Panc1 (cell line): ENCODE measurements at places on chromosomes 7 and 10. TPM values are rescaled to one million over a fixed set of nuclear protein-coding genes. Genes with fewer than 3 reads are reported as not detected.

- no peak overlapping the region for H3K4me3 ChIP-seq
- no peaks in the 10 kb centered on the region for H3K27me3 ChIP-seq
- H3K27ac ChIP-seq, result peak overlapping the region; percentile 57; the same call in 1 of the 2 replicates
- no peaks in the 10 kb centered on the region for H3K4me1 ChIP-seq
- no peak for DNase-seq
- H3K36me3 ChIP-seq, result no peaks in the 10 kb centered on the region
Measured at GRCh38 chr10:4252701-4253100, 467.7 kb upstream of the KLF6 start.

DNA sequence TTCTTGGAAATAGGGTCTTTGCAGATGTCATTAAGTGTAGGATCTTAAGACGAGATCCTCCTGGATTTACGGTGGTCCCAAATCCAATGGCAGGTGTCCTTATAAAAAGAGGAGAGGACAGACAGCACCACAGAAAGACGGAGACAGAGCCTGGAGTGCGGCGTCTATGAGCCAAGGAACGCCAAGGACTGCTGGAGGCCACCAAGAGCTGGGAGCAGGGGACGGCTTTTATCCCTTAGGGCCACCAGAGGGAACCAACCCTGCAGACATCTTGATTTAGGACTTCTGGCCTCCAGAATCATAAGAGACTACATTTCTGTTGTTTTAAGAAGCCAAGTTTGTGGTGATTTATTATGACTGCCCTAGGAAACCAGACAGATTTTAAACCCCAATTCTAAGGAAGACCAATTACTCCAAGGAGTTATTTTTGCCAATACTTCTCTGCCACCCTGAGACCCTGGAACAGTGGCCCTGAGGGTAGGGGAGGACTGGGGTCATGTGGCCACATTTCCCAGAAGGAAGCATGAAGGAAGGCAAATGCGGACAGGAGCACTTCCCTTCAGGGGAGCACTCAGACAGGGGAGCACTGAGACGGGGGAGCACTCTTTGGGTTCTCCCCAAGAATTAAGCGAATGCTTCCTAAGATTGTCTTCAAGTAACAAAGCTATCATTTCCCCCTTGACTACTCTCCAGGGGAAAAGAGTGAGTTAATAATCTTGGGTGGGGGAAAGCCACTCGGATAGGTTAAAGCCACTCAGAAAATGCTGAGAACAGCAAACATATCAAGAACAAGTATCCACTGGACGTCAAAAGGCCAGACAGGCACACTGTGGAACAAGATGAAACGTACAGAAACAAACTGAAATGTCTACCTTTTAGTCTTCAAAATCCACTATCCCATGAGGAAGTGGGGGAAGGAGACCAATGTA is 67.5 kb downstream of the CHST15 start:
- H3K27me3 ChIP-seq, result no peaks in the 10 kb centered on the region
- no peaks in the 10 kb centered on the region for H3K36me3 ChIP-seq
- DNase-seq, result peak; percentile 18

DNA sequence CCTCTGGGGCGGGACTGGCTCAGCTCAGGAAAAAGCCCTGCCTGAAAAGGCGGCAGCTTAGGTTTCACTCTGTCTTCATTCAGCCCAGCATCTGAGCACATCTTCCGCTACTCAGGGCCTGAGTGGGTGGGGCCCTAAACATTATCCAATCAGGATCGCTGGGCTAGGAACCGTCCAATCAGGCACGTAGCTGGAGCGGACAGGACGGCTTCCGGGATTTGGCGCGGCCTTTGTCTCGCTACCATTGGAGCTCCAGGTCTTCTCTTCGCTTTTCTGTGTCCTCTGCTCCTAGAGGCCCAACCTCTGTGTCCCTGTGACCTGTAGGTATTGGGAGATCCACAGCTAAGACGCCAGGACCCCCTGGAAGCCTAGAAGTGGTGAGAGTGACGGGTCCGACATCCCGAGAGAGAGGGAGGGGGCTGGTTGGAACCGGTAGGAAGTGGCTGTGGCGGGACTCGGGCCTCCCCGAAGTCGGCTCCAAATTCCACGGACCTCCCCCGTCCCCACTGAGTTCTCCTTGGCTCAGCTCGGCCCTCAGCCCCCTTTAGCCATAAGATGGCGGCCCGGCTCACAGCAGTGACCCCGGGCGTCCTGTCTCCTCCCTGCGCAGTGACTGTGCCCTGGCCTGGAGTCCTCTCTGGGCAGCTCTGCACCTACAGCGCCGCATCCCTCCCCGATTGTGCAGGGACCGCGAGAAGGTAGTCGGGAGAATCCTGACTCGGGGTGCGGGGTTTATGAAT is 99.1 kb downstream of the ZNF680 start:
- no peak for DNase-seq
- no peaks in the 10 kb centered on the region for H3K4me1 ChIP-seq
- H3K27me3 ChIP-seq, result no peaks in the 10 kb centered on the region
- H3K27ac ChIP-seq, result no peak overlapping the region
- H3K4me3 ChIP-seq, result no peak overlapping the region

- H3K27me3 ChIP-seq, result peaks cover 12% of the 10 kb centered on the region; the same call in 1 of the 2 replicates
- no peaks in the 10 kb centered on the region for H3K36me3 ChIP-seq
- no peaks in the 10 kb centered on the region for H3K4me1 ChIP-seq
- no peak overlapping the region for H3K4me3 ChIP-seq
- H3K27ac ChIP-seq, result no peak overlapping the region
Measured at GRCh38 chr10:43794181-43794815, 145.6 kb upstream of the ZNF32 start.

The AKR1D1 gene
- total RNA-seq, result not detected
